Amniotic stem cell (primary cell): ENCODE measurements at places on chromosomes 7 and 10.

DNA sequence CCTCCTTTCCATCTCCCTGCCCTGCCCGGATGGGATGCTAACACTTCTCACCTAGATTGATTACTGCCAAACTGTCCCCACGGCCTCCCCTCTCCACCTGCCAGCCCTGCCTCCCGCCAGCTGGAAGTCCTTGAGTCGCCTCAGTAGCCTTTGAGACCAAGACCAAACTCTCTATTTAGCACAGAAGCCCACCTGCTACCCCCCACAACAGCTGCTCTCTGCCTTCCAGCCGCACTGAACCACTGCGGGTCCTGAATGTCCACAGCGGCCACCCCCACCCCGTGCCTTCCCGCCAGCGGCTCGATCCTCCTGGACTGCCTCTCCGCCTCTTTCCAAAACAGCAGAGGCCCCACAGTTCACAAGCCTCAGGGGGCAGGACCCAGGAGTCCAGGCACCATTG, 39.0 kb downstream of the FKBP6 start:
- DNase-seq = no peak

DNA sequence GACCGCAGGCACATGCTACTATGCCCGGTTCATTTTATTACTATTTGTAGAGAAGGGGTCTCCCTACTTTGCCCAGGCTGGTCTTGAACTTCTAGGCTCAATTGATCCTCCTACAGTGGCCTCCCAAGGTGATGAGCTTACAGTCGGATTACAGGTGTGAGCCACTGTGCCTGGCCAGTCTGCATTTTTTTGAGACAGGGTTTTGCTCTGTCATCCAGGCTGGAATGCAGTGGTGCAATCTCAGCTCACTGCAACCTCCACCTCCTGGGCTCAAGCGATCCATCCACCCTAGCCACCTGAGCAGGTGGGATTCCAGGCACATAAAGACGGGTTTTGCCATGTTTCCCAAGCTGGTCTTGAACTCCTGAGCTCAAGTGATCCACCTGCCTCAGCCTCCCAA, 2.3 kb upstream of the H2BK1 start:
- DNase-seq = no peak

GRCh38 chr7:149717481-149717880, 55.9 kb downstream of the ZNF467 start:
- DNase-seq = no peak

DNA sequence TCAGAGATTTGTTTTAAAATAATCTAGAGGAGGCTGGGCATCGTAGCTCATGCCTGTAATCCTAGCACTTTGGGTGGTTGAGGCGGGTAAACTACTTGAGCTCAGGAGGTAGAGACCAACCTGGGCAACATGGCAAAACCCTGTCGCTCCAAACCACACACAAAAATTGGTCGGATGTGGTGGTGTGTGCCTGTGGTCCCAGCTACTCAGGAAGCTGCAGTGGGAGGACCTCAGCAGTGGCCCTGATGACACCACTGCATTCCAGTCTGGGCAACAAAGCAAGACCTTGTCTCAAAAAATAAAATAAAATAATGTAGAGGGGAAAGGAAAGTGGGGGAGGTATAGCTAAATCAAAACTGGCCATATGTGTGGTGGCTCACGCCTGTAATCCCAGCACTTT, 13.9 kb upstream of the PPP3CB start:
- DNase-seq = no peak

DNA sequence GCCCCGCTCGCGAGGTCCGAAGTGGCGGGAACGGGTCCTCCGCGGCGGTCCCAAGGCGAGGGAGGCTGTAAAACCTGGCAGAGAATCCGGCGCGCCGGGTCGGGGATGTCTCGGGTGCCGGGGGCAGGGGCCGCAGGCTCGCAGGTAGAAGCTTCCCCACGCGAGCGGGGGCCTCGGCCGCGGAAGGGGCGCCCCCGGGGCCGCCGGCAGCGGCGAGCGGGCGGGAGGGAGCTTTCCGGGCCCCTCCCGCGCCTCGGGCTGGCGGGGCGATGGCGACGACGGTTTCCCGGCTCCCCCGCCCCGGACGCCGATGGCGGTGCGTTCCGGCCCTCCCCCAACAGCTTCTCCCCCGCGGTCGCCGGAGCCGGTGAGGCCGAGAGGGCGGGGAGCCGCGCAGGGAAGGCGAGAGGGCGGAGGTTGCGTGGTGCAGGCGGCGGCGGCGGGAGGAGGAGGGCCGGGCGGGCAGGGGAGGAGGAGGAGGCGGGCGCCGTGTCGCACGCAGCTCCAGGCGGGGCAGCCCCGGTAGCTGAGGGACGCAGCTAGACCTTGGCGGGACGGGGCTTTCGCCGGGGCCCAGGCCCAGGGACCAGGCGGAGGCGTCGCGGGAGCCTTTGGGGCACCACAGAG, at the start of gene CUL1:
Gene CUL1 (plus strand): TSS at position 507 of the 627 bp plus-strand sequence. CDS start 31,220 bp downstream, outside the sequence.
- peak; percentile 41 for DNase-seq

- DNase-seq = no peak
Measured at GRCh38 chr10:19532411-19532810, 283.8 kb upstream of the PLXDC2 start.

DNA sequence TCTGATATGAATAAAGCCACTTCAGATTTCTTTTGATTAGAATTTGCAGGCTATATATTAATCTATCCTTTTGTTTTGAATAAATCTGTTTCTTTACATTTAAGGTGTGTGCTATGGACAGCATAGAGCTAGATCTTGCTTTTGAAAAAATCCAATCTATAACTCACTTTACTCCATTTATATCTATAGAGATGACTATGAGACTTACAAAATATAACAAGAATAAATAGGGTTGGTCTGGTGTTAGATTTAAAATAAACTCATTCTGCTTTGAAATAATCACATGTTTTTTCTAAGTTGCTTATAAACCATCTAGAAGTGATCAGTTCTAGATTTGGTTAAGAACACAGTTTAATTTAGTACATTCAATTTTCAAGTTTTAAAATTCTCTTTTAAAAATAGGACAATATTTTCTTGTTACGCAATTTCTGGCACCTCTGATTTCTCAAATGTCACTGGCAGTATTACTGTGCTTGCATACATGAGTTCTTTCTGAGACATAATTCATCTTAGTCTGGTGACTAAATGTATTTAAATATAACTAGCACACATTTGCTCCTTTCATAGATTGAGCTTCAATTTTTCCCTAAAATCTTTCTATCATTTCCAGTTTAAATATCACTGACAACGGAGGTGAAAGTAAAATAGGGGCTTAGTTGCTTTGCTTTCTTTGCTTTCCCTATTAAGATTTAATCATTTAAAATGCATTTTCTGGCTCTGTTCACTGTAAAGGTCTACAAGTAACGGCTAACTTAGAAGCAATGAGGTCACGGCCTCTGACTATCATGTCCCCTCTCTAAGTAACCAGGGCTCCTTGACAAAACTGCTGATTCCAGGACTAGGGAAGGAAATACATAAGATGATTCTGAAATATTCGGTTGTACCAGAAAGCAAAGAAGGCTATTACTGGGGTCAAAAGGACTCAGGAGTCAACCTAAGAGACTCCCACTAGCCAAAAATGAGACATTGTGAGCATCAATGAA, 89.3 kb downstream of the ICA1 start:
- no peak for DNase-seq

GRCh38 chr7:148794476-148794875, 89.6 kb downstream of the EZH2 start:
- DNase-seq = no peak

DNA sequence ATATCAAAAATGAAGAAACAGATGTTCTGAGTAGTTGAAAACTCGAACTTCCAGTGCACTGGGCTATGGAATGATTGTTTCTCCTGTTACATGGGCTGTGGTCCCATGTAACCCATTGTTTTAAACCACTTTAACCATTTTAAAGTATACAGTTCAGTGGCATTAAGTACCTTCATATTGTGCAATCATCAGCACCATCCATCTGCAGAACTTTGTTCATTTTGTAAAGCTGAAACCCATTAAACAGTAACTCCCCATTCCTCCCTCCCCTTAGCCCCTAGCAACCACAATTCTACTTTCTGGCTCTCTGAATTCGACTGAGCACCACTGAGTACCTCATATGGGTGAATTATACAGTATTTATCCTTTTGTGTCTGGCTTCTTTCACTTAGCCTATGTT, 217.4 kb downstream of the LRMDA start:
- no peak for DNase-seq

GRCh38 chr7:111232249-111233084, 141.5 kb downstream of the LRRN3 start:
- DNase-seq = peak; percentile 3

GRCh38 chr7:10216462-10216861, 757.2 kb upstream of the PHF14 start:
- DNase-seq = no peak
